ENCODE measurements at places on chromosomes 3 and 15.

GRCh38 chr3:189883113-189883753 lies 237.5 kb downstream of the P3H2 start:
- no peak for DNase-seq

DNA sequence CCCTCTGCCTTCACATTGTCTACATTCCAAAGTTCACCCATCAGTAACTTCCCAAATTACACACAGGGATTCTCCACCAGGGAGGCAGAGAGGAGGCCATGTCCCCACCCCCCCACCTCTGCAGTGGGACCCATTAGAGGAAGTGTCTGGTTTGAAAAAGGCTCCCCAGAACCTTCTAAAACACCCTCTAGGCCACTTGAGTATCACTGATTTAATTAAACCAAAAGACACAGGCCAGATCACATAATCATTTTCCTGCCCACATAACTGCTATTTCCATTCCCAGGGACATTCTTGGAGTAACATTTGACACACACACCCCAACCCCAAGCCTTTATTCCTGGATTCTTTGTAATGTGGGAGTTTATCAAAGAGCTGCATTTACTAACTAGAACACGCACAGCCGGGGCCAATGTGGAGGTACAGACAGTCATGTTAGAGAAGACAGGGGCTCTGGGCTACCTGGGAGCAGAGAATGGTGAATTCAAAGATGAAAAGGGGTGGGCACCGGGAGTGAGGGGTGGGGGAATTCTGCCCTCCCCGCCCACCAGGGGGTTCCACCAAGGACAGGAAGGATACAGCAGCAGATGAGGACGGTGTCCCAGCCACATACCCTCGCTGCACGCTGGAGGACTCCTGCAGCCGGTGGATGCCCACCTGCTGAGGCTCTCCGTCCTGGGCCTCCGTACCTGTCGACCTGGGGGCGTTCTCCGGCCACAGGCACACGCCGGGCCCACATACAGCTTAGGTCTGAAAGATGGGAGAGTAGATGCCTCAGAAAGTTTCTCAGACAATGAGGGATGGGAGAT lies 201.4 kb upstream of the CTNNB1 start:
- no peak for DNase-seq

DNA sequence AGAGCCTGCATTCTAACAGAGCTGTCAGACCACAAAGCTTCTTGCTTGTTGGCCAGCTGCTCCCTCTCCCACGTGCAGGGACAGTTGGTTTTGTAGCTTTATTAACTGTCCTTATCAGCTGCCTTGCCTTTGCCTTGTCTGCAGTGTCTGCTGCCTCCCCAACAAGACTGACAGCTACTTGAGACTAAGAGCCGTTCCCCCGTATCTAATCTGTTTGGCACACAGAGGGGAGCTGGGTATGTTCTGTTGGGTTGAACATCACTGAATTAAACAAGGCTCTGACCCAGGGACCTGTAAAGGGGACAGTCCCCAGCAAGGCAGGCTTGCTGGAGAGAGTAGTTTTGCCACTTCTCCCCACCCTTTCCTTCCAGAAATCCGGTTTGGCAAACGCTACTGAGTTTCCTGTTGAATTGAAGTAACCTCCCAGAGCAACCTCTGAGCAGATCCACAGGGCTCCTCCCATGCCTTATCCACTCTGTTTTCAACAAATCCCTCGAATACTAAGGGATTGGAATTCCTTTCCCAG lies 116.1 kb downstream of the ANP32A start:
- no peak for DNase-seq

DNA sequence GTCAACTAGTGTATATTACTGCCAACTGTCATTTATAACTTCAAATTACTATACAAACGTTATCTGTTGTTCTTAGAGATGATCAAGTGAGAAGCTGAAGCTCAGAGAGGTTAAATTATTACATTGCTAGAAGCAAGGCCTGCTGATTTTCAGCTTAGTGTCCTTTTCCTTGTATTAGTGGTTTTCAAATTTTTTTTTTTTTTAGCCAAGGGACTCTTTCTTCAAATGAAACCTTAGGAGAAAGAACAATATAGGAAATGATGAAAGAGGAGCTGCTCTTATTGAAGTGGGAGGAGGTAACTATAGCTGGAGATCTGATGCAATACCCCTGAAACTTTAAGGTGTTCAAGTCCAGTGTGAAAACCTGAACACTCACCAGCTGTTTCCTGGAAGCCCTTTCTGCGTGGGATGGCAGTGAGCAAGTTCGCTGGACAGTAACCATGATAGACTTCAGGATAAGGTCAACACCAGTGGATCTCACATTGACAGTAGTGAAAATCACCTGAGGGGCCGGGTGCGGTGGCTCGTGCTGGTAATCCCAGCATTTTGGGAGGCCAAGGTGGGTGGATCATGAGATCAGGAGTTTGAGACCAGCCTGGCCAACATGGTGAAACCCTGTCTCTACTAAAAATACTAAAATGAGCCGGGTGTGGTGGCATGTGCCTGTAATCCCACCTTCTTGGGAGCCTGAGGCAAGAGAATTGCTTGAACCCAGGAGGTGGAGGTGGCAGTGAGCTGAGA lies 376.2 kb downstream of the EDEM1 start:
- DNase-seq: no peak

DNA sequence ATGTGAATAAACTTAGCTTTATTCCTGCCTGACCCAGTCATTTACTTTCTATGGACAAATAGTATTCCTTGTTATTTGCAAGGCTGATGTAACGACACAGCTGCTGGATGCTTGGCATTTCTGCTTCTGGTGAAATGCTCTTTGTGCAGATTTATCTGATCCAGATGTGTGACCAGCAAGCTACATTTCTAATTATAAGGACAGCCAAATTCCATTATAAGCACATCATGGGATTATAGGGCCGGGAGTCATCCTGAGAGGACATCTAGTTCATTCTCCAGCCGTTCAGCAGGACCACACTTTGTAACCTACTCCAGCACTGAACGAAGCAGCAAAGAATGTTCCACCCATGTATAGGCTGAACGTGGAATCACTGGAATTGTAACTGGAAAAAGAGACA lies 42.9 kb downstream of the FNDC3B start:
- DNase-seq: no peak

- no peak for DNase-seq
Measured at GRCh38 chr15:36571301-36571700, 8.1 kb upstream of the CDIN1 start.

All from activated CD8-positive, alpha-beta memory T cell treated with anti-CD3 and anti-CD28 coated beads for 24 hours (primary cell).